Cortex of kidney (tissue), 1 donor: ENCODE measurements at places on chromosomes 12 and 14.

DNA sequence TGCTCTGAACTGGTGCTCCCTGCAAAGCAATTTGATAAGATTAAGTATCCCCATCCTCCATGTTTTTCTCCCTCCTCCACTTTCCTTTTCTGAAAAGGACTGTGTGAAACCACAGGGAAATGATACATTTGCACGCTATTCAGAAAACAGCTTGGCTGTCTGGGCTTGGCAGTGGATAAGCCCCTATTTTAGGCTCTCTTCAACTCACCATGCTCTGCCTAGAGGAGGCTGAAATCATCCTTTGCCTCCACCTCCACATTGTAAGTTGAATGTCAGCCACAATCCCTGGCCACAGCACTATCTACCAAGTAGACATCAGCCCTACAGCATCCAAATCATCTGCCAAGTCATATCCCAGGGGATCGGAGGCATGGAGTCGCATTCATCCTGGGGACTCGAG lies 642.3 kb downstream of the RPS29 start:
- DNase-seq = no peak

DNA sequence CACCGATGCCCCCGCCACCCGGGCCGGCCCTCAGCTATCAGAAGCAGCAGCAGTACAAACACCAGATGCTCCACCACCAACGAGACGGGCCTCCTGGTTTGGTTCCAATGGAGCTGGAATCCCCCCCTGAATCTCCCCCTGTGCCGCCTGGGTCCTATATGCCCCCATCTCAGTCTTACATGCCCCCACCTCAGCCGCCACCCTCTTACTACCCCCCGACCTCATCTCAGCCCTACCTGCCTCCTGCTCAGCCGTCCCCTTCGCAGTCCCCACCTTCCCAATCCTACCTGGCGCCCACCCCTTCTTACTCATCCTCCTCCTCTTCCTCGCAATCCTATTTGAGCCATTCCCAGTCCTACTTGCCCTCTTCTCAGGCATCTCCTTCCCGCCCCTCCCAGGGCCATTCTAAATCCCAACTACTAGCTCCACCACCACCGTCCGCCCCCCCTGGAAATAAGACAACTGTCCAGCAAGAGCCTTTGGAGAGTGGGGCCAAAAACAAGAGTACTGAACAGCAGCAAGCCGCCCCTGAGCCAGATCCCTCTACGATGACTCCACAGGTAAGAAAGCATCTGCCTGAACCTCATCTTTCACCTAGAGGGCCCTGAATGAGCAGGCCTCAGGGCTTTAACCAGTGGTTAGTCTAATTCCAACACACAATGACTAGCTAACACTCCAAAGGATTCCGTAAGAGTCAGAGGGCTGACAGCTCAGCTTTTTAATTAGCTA lies 851 bp downstream of the YLPM1 start:
- DNase-seq = no peak

DNA sequence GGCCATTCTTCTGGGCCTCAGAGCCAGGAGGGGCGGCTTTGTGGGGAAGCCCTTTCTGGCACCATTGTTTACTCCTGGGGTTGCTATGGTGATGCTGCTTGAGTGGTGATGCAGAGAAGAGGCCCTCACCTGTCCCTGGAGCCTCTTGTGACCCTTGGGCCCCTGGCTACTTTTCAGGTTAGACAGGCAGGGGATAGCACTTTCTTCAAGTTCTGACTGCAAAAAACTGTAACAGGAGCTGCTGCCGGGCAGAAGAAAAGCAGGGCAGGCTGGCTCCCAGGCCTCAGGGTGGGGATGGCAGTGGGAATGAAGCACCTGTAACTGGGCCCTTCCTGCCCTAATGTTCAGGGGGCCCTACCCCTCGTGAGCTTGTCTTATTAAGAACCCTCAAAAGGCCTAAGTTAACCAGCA lies at the start of gene TEX52:
Gene TEX52 (minus strand): TSS at position 19 of the 411 bp plus-strand sequence. CDS start 13 bp downstream, at position 6.
- DNase-seq = no peak

DNA sequence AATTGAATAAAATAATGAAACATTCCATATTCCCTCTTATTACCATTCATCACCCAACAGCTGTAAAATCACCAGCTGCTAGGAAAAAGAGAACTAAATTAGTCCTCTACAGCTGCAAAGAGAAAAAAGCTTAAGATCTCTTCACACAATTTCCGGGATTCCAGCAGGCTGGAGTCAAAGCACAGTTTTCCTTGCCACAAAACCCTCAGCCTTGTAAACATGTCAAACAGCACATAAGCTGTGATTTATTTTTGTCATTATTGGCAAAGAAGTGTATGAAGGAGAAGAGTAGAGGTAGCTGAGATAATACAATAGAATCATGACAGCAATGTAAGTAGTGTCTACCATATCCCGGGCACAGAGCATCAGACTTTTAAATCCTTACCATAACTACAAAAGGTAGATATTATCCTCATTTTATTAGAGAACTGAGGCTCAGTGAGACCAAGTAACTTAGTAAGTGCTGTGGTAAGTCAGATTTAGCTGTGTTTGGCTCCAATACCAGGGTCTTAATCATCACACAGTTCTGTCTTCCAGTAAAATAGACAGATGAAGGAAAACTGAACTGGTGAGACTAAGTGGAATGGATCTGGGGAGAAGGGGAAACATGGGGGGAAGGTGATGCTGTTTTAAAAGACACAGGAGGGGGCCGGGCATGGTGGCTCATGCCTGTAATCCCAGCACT lies 57.3 kb downstream of the NTN4 start:
- DNase-seq = no peak

- DNase-seq = no peak
Measured at GRCh38 chr12:44143175-44143574, 307.3 kb downstream of the TMEM117 start.
